Heart right ventricle (tissue), 16 donors: ENCODE measurements at places on chromosomes 4 and X. TPM values are rescaled to one million over a fixed set of nuclear protein-coding genes. Genes with fewer than 3 reads are reported as not detected.

Gene SATL1
- total RNA-seq, result not detected

Gene DOCK11
- 1.6 TPM for total RNA-seq

Gene SPANXN3
- total RNA-seq, result not detected

Gene UGT2B17
- not detected for total RNA-seq

Gene HS6ST2
- 0.13 TPM for total RNA-seq

Gene MUC7
- total RNA-seq, result not detected

Gene TMSB15B
- 0.49 TPM for total RNA-seq

Gene PDZD4
- total RNA-seq, result 3.0 TPM

Gene MTNR1A
- total RNA-seq, result not detected

Gene ZNF157
- total RNA-seq, result not detected

Gene SULT1B1
- 0.64 TPM for total RNA-seq

Gene EPGN
- not detected for total RNA-seq

Gene RS1
- total RNA-seq, result not detected

Gene DCAF8L2
- total RNA-seq, result not detected

Gene VSIG4
- 33.2 TPM for total RNA-seq

Gene F8A1
- total RNA-seq, result 19.8 TPM

Gene CT45A10
- not detected for total RNA-seq

Gene RPA4
- total RNA-seq, result 0.17 TPM

Gene DNAAF6
- not detected for total RNA-seq

Gene PDLIM3
- 224 TPM for total RNA-seq

Gene AVPR2
- total RNA-seq, result 2.6 TPM

Gene DUX4
- not detected for total RNA-seq

Gene GAGE12F
- not detected for total RNA-seq

Gene MAGEC2
- total RNA-seq, result not detected

Gene STS
- 7.9 TPM for total RNA-seq

Gene COX7B2
- total RNA-seq, result not detected

Gene CXCL13
- total RNA-seq, result not detected
